NCI-H2081 (cell line): ENCODE measurements at places on chromosomes 6 and 20.
A peak's percentile ranks its signal among the peaks of the same experiment; 100 is the strongest.

DNA sequence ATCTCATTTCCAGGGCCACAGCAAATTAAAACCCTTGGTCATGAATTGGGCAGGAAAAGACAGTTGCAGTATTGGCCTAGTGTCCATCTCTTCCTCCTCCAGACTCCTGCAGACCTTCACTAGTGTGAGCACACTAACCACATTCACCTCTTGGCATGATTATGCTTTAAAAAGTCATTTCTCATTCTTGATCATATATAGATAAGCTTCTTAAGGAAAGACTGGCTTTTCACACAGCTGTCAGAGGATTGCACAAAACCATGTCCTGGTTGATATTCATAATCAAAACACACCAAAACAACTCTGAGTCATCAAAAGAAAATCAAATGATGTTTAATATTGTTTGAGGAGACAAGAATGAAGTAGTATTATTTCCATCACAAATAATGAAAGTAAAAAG, 52.1 kb downstream of the TMEM200A start:
- no peak for DNase-seq

GRCh38 chr20:3115190-3116107, 30.9 kb upstream of the AVP start:
- peak; percentile 64 for DNase-seq

- no peak for DNase-seq
These were observed 328 bp downstream of the RRBP1 start for GRCh38 chr20:17681726-17682102.

- no peak for DNase-seq
These were observed 16.9 kb upstream of the CBFA2T2 start for GRCh38 chr20:33472868-33473435.

GRCh38 chr6:15077961-15078360, 167.9 kb upstream of the JARID2 start:
- peak; percentile 5 for DNase-seq

- DNase-seq = no peak
These were observed 1.9 kb downstream of the APOM start for GRCh38 chr6:31657406-31658157.

DNA sequence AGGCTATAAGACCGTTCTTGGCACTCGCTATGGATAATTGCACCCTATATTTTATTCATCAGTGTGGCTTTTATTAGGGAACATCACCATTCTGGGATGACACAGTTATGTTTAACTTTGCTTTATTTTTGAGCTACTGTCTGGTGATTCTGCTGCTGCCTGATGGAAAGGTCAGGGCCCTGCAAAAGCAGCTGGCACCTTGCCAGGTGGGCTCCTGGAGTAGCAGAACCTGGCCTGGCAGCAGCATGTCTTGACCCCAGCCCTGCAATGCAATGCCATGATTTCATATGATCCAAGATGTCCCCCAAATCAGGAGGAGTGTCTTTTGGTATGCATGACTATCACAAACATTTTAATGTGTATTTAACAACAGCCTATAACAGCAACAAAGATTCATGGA, 228.4 kb upstream of the RSPO3 start:
- DNase-seq = no peak

DNA sequence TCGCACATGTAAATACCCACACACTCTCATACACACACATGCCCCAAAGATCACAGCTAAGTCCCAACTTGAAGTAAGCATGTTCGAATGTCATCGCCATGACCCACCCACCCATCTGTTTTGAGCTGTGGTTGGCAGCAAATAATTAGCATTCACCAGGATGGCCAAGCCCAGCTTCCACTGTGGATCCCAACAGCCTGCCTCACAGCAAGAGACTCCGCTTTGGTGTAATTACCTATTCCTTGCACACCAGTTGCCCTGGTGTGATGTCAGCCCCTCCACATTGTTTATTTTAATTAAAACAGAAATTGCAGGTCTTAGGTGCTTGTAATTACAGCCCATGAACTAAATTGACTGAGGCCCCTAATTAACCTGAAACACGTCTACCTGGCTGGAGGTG, 81.1 kb downstream of the MAFB start:
- DNase-seq = no peak

DNA sequence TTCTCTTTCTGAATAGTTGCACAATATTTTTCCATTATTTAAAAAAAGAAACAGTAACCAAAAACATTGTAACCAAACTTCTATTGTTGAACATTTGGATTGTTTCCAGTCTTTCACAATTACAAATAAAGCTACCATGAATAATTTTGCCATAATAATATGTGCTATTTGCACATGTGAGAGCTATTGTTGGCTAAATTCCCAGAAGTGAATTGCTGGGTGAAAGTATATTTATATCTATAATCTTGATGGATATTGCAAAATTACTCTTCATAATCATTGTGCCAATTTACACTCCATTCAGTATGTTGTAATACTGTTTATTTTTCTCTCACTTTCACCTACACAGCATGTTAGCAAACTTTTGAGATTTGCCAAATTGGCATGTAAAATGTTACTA, 36.6 kb upstream of the SLC22A16 start:
- DNase-seq = peak; percentile 93

- DNase-seq = no peak
These were observed 280.6 kb downstream of the FARS2 start for GRCh38 chr6:5541751-5542432.

GRCh38 chr20:15900443-15900842, 672.8 kb downstream of the KIF16B start:
- DNase-seq = no peak

- no peak for DNase-seq
These were observed 193.3 kb downstream of the UTRN start for GRCh38 chr6:144478483-144478882.

DNA sequence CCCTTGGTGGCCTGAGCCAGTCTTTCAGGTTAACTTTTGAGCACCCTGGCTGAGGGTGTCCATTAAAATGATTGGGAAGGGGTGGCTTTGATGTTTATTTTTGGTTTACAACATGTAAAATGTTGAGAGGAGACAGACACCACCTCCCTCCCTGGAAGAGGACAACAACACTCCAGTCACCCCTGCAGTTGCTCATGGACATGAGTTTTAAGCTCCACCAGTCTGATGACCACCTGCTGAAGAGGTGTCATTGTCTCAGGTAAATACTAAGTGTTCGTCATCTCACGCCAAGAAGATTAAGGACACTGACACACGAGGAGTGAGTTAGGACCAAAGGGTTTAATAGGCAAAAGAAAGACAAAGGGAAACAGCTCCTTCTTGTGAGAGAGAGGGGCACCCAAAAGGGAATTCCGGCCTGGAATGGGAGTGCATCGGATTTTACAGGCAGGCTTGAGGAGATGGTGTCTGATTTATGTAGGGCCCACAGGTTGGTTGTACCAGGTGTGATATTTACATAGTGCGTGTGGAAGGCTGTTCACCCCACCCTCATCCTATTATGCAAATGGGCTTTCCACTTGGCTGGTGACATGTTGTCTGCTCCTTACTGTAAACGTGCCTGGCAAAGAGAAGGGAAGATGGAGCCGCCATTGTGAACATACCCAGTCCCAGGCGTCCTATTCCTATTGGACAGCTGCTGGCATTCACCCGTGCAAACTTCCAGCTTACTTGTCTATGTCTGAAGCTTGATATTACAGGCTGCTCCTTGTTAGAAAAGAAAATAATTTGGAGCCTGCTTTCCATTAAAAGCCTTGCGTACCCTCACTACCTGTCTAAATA, 6.6 kb downstream of the HLA-B start:
- DNase-seq = no peak
